CD4-positive, alpha-beta T cell treated with Interleukin-4 for 1 hour (primary cell): ENCODE measurements at places on chromosomes 11 and 22.

- no peak for DNase-seq
Measured at GRCh38 chr11:28569106-28569505, 460.9 kb downstream of the METTL15 start.

DNA sequence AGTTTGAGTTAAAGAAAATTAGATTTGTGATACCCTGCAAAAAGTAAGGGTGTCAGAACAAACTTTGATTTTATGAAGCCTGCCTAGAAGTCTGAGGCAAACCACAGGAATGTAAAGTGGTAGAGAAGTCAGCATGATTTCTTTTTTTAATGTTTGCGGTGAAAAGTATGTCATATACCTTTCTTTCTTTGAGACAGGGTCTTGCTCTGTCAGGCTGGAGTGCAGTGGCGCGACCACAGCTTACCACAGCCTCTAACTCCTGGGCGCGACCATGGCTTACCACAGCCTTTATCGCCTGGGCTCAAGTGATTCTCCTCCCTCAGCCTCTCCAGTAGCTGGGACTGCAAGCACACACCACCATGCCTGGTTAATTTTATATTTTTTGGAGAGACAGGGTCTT, 4.7 kb downstream of the API5 start:
- DNase-seq = no peak

GRCh38 chr22:30008401-30008800, 71.9 kb upstream of the HORMAD2 start:
- no peak for DNase-seq

- DNase-seq = peak; percentile 5
Measured at GRCh38 chr11:61057615-61058014, 44.7 kb upstream of the CD5 start.

DNA sequence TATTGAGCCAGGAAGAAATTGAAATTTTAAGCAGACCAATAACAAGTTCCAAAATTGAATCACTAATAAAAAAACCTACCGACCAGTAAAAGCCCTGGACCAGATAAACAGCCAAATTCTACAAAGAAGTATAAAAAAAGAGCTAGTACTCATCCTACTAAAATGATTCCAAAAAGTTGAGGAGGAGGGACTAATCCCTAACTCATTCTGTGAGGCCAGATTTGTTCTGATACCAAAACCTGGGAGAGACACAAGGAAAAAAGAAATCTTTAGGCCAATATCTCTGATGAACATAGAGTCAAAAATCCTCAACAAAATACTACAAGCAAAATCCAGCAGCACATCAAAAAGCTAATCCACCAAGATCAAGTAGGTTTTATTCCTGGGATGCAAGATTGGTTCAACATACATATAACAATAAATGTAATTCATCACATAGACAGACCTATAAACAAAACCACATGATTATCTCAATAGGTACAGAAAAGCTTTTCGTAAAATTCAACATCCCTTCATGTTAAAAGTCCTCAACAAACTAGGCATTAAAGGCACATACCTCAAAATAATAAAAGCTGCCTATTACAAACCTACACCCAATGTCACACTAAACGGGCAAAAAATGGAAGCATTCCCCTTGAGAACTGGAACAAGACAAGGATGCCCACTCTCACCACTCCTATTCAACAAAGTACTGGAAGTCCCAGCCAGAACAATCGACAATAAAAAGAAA, 13.1 kb downstream of the OR52A5 start:
- DNase-seq = no peak

DNA sequence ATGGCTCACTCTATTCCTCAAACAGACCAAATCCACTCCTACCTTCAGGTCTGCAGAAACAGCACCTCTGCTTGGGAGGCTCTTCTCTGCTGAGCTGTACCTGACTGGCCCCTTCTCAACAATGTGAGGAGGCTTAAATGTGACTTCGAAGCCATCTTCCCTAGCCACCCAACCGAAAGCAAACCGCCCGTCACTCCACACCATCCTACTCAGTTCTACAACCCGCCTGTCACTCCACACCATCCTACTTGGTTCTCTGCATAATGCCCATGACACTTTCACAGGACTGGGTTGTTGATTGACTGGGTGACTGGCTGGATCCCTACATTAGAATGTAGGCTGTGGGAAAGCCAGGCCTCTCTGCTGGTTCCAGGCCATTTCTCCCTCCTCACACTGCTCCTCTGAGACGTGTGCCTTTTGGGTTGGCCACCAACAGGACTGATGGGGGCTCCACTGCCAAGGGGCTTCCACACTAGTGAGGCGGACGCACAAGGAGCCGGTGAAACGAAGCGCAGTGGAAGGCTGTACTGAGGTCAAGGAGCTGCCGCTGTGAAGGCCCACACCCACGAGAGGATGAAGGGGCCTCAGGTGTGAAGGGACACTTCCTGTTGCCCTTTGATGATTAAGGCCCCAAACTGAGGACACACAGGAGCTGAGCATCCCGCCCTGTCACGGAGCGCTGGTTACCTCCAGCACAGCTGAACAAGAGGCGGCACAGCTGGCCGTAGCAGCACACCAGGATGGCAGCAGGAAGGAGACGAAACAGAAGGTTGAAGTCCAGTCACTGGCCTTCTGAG, 47.5 kb upstream of the SPATA19 start:
- DNase-seq = no peak

GRCh38 chr22:45228401-45228754, 12.3 kb downstream of the KIAA0930 start:
- DNase-seq = no peak
